RPMI8226 (cell line): ENCODE measurements at places on chromosomes 7 and 10.

GRCh38 chr7:135747366-135747765 lies 1.2 kb downstream of the FAM180A start:
- DNase-seq = no peak

DNA sequence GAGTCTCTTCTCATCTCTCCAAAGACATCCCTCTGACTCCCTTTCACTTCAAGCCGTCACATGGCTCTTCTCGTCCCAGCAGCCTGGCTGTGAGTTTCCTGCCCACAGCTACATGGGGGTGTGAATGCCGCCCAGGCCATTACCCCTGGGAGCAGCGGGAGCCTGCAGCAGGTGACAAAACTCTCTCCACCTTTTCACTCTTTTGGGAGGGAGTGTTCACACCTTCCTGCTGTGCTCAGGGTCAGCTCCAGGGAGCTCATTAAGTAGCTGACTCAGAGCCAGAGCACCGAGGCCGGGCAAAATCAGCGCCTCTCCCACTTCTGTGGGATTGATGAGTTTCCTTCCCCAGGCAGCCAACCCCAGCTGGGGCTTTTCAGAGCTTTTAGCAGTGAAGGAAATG lies 271.3 kb downstream of the TYW1 start:
- DNase-seq = no peak

- DNase-seq = peak; percentile 32
Observed at GRCh38 chr10:77165445-77166208, 472.0 kb downstream of the KCNMA1 start.

- no peak for DNase-seq
Observed at GRCh38 chr10:86036544-86036831, 330.1 kb downstream of the GRID1 start.

GRCh38 chr7:87220026-87220733 lies 648 bp upstream of the TMEM243 start:
- DNase-seq = peak; percentile 94

- no peak for DNase-seq
Observed at GRCh38 chr7:105678811-105679495, 97.7 kb upstream of the EFCAB10 start.

GRCh38 chr10:34861293-34862021 lies 46.4 kb upstream of the PARD3 start:
- no peak for DNase-seq

- DNase-seq = no peak
Observed at GRCh38 chr7:40915071-40915470, 780.3 kb downstream of the SUGCT start.

- peak; percentile 3 for DNase-seq
Observed at GRCh38 chr10:107686095-107686494, 521.6 kb upstream of the SORCS1 start.

GRCh38 chr10:77877441-77878344 lies 48.9 kb downstream of the DLG5 start:
- DNase-seq = no peak

DNA sequence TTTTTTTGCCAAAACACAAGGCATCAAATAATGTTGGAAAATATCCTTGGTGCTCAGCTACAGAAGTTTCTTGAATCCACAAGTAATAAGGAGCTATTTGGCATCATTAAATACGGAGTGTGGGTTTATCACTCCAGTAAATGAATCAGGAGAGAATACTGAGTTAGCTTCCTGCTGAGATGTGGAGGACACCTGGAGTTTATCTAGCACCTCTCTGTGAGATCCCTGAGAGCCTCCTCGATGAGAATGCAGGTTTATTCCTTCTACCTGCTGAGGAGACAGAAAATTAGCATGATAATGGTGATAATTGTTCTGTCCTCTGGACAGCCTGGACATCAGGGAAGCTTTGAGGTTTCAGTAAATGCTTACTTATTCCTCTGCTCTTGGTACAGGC lies 40.5 kb downstream of the NRG3 start:
- DNase-seq = no peak

- no peak for DNase-seq
Observed at GRCh38 chr10:60414111-60414510, 24.4 kb upstream of the ANK3 start.

DNA sequence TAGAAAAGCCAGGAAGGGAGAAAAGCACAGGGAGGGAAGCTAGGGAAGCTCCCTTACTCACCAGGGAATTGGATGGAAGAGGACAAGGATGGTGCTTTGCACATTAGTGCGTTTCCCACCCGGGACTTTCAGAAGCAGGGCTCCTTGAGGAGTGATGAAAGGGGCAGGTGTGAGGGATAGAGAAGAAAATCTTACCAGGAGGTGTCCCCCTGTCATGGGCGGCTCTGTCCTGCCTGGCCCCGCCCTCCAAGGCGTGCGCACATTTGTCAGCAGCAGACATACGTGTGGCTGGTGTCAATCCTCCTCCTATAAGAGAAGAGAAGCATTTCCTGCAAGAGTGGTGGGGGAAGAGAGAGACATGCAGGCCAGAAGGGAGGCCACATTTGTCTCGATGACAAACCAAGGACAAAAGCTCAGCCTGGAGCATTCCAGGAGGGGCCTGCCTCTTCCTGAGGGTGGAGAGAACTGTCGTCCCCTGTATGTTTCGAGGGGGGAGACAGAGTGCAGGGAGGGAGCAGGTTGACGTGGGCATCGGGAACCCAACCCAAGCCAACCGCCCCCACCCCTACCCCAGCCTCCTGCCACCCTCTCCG lies 47.4 kb upstream of the COMTD1 start:
- DNase-seq = no peak

DNA sequence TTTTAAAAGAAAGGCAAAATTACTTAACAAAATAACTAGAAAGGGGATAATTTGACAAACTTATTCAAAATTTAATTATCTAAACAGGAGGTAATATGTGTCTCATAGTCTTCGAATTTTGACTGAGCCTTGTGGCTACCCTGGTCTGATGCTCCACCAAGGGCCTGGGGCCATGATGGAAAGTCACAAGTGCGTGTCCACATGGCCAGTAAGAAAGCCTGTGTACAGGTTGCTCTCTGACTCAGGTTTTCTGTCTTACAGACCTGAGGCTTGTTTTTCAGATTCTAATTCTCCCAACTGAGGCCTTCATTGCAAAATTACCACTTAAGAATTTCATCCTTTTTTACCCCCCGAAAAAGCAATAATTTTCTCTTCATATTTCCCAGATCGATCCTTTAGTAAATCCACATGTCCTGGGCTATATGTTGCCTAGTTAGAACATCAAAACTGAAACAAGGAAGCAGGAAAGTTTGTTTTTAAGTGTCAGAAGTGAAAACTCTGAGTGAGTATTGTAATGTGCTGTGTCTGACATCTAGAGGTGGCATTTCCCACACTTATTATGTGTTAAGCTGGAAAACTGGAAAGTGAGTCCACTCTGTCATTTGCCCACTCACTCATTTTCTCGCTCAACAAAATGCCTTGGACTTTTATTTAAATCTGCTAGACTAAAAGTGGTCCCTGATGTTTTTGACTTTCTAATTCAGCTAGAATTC lies 10.0 kb downstream of the CYP3A43 start:
- peak; percentile 10 for DNase-seq

- DNase-seq = no peak
Observed at GRCh38 chr10:24223953-24224352, 15.0 kb downstream of the KIAA1217 start.

DNA sequence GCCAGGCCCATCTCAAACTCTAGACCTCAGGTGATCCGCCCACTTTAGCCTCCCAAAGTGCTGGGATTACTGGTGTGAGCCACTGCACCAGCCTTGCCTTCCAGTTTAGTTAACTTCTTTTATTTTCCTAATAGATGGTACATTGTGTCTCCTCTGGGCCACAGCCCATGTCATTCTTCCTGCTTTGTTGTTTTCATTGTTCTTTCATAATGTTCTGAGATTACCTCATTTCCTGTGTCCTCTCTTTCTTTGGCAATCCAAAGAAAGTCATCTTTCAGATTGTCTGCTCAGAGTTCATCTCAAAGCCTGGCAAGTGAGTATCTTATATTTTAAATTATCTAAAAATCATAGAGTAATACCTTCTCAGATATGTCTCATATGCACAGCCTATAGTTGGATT lies at the start of gene OLAH:
TSS of gene OLAH (plus strand) at position 270 of the 400 bp plus-strand sequence. CDS start 3,346 bp downstream, outside the sequence.
- no peak for DNase-seq

DNA sequence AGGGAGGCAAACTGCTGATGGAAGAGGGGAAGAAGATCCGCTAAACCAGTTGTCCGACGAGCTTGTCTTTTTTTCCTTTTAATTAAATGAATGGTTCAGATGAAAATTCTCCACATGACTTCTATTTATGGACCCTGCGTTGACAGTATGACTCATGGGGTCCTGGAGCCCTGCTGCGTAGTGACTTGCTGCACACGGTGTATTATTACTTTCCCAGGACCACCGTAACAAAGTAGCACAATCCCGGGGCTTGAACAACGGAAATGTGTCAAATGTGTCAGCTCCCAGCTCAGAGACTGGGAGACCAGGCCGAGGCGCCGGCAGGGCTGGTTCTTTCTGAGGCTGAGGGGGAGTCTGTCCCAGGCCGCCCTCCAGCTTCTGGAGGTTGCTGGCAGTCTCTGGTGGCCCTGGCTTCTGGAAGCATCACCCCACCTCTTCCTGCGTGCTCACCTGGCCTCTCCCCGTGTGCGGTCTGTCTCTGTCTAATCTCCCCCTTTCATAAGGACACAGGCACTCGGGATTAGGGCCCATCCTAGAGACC lies 33.8 kb upstream of the MNX1 start:
- DNase-seq = no peak

DNA sequence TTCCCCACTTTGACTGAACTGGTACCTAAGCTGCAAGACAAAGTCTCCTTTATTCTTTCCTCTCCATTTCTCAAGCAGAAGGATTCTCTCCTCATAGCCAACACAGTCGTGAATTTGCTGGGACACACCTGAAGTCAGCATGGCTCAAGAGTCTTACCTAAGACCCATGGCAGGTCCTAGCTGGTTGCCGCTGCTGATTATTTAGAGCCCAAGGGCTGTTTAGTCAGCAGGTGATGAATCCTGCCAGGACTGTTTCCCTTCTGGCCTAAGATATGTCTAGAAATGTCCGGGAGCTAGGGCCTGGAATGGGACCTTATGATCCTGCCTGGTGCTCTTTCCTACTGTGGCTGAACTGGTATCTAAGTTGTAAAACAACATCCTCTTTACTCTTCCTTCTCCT lies 82.8 kb downstream of the AHCYL2 start:
- no peak for DNase-seq
